ENCODE measurements at places on chromosomes 2 and 18.

GRCh38 chr2:173282795-173283545 is 71.7 kb upstream of the CDCA7 start:
- no peak for DNase-seq

DNA sequence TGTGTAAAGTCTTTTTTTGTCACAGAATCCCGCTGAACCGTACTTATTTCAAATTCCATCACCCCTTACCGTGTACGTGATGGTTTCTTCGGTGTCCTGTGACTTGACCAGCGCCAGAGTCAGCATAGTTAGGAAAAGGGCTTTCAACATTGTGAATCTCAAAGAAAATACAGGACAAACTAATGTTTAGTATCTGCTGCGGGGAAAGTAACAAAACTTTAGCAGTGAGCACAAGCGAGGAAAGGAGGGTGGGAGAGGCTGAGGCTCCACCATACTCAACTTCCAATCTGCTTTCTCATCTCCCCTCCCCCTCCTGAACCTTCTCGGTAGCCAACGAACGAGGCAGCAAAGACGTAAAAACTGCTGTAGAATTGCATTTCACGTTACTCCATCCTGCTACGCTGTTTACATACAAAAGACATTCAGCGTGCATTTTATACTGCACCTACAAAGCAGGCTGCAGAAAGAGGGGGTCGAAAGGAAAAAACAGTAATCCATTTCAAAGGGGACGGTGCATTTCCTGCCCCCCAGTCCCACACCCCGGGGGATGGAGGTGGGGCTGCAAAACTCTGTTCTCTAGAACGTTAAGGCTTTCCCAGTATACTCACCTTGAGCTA is 1.2 kb downstream of the EFEMP1 start:
- DNase-seq = no peak

- no peak for DNase-seq
These were observed 1.8 kb downstream of the GLS start for GRCh38 chr2:190882411-190882766.

DNA sequence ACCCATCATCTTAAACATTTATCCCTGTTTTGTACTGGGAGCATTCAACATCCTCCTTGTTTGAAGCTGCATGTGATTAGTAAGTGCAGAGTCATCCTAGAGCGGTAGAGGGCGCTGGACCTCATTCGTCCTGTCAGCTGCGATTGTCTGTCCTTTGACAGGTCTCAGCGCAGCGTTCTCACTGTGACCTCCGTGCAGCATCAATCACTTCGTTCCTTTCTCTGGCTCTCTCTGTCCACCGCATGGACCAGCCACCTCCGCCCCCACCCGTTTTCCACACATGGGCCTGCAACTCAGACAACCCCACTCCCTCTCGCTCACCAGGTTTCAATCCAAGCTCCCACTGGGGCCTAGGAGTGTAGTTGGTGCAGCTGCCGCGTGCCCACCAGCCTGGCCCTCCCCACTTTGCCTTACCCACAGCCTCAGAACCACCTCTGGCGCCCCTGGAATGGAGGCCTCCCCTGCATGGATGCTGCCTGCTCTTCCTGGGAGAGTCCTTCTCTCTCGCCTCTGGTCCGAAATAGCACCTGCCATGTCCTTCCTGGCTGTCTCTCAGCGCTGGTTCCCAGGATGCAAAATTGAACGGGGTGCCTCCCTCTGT is 90.5 kb downstream of the NDUFA10 start:
- DNase-seq = no peak

DNA sequence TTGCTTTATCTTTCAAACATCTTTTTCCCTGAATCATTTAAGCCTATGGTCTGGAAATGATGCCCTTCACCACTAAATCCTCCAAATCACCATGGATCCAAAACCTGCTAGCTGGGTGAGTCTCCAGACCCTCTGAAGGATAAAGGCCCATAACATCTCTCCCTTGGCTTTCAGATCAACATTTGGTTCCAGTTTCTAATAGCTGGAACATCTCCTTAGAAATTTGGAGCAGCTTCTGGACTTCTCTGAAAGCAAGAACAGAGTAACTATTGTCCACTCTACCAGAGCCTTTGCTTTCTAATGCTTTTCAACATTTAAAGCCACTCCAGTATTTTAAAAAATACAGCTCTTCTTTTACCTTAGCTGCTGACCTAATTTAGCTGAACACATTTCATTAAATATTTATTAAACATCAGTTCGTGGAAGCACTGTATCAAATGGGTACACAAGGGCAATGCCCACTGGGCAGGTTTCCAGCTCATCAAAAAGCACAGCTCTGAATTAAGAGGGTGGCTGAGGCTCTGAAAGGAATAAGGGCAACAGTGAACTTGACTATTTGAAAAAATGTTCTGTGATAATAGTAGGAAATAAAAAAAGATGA is 75.3 kb downstream of the GALNT3 start:
- DNase-seq = no peak

DNA sequence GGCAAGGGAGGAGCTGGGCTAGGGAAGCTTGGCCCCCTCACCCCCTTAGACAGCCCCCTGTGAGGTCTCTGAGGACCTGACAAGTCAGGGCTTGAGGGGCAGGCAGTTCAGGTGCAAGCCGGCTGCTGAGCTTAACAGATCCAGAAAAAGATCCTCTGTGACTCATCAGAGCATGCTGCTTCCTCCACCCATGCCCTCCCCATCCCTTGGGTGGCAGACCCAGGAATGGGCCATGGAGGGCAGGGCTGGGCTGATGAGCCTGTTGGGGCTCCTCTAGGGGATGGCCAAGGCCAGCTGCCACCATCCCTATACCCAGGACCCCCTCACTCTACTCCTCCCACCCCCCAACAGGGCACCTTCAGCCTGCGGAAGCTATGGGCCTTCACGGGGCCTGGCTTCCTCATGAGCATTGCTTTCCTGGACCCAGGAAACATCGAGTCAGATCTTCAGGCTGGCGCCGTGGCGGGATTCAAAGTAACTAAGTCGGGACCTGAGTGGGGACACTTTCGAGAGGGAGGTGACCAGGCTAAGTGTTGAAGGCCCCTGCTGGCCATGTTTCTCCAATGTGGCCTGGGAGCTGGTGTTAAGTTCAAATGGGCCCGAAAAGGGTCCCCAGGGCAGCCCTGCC is 1.9 kb downstream of the SLC11A1 start:
- DNase-seq = no peak

GRCh38 chr18:49160079-49160930 is 209.5 kb upstream of the SMAD7 start:
- DNase-seq = no peak

GRCh38 chr18:621291-622043 is 24.7 kb downstream of the CLUL1 start:
- DNase-seq = no peak

- no peak for DNase-seq
These were observed 788.4 kb upstream of the TMEFF2 start for GRCh38 chr2:192983173-192983572.

GRCh38 chr2:10557506-10558265 is 109.6 kb upstream of the ODC1 start:
- DNase-seq = no peak

GRCh38 chr2:19021721-19022120 is 336.7 kb downstream of the OSR1 start:
- no peak for DNase-seq

DNA sequence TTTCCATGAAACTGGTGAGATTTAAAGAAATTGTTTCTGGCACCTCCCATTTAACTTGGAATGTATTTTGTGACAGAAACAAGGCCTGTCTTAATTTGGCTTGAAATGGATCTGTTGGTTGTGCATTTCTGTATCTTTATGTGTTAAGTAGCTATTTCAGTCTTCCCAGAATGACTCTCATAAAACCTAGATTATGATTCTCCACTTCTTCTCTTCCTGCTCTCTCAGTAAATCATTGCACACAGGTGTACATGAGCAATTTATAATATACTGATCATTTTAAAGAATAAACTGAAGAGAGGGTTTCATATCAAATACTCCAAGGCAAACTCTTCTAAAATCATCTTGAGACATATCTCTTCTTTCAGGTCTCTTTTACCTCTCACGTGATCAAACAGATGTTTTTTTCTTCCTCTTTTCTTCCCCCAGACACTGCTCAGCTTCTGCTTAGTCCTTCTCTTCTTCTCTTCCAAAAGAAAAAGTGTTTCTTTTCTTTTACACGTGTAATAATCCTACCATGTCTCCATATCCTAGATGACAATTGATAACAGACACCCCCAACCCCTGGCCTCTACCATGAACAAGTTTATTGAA is 112.0 kb downstream of the PPP1R1C start:
- DNase-seq = no peak

DNA sequence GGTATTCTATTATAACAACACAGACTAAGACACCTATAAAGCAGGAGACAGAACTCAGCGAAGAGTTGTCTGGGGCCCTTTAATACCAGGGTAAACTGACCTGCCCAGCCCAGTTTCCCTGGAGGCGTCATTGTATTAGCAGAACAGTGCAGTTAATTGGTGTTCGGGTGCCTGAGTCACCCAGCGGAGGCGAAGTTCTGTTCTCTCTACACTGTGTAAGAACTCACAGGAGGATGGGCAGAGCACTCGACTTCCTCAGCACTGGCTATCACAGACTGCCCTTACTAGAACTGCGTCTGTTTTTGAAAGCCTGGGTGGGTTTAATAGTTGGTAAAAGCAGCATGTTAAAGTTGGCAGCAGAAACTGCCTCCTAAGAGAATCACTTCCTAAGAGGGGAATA is 106.5 kb upstream of the ATP8B1 start:
- DNase-seq = no peak

DNA sequence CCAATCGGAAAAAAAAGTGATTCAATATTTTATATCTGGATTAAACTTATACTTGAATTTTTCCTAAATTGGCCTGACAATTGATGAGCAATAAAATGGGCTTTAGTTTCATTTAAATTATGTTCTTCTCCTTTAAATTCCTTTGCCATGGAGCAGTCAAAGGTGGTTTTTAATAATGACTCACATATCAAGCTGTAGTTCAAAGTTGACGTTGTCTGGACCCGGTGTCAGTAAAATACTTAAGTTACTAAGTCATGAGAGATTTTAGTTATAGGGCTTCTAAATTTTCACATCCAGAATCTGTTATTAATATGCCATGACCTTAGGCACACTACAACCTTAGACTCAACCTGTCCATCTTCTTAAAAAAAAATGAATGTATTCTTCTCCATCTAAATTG is 62.5 kb downstream of the CDH2 start:
- no peak for DNase-seq

DNA sequence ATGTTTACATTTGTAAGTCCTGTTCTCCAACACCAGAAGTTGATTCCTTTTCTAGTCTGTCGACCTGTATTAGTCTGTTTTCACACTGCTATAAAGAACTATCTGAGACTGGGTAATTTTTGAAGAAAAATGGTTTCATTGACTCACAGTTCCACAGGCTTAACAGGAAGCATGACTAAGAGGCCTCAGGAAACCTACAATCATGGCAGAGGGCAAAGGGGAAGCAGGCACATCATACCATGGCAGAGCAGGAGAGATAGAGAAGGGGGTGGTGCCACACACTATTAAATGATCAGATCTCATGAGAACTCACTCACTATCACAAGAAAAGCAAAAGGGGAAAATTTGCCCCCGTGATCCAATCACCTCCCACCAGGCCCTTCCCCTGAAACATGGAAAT is 112.8 kb upstream of the MAP3K20 start:
- no peak for DNase-seq

DNA sequence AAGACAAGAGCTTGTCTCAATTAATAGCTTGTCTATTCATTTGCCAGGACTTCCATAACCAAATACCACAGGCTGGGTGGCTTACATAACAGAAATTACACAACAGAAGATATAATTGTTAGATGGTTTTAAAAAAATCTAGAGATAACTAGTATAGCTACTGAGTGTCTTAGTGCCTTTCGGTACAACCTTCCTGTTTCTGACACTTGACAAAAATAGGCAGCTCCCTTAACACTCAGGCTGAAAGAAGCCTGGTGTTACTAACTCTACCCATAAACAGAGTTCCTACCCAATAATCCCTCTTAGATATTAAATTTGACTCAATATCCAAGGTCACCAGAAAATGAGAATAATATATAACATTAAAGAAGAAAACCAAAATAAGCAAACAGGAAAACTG is 129.7 kb downstream of the BARD1 start:
- DNase-seq = no peak

DNA sequence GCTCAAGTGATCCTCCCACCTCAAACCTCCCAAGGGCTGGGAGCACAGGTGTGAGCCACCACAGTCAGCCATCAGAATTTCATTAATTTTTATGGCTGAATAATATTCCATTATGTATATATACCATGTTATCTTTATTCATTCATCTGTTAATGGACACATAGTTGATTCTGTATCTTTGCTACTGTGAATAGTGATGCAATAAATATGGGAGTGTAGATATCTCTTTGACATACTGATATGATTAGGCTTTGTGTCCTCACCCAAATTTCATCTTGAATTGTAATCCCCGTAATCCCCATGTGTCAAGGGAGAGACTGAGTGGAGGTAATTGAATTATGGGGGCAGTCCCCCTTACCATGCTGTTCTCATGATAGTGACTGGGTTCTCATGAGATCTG is 38.2 kb upstream of the REEP1 start:
- no peak for DNase-seq

DNA sequence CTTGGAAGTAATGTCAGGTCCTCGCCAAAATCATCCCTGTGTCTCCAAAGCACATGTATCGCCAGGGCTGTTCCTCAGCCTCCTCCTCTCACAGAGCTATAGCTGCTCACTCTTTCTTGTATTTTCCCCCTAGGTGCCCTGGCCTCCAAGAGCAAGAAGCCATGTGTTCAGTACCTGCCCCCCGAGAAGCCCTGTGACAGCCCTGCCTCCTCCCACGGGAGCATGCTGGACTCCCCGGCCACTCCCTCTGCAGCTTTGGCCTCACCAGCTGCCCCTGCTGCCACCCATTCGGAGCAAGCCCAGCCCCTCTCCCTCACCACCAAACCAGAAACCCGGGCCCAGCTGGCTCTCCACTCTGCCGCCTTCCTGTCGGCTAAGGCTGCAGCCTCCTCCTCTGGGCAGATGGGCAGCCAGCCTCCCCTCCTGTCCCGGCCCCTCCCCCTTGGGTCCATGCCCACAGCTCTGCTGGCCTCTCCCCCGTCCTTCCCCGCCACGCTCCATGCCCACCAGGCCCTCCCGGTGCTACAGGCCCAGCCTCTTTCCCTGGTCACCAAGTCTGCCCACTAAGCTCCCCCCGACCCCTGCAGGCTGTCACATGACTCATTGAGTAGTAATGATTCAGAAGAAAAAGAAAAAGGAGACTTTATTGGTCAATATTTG is 18.8 kb downstream of the TGOLN2 start:
- DNase-seq = no peak

- no peak for DNase-seq
These were observed 36.1 kb downstream of the MARCO start for GRCh38 chr2:118978064-118978463.

DNA sequence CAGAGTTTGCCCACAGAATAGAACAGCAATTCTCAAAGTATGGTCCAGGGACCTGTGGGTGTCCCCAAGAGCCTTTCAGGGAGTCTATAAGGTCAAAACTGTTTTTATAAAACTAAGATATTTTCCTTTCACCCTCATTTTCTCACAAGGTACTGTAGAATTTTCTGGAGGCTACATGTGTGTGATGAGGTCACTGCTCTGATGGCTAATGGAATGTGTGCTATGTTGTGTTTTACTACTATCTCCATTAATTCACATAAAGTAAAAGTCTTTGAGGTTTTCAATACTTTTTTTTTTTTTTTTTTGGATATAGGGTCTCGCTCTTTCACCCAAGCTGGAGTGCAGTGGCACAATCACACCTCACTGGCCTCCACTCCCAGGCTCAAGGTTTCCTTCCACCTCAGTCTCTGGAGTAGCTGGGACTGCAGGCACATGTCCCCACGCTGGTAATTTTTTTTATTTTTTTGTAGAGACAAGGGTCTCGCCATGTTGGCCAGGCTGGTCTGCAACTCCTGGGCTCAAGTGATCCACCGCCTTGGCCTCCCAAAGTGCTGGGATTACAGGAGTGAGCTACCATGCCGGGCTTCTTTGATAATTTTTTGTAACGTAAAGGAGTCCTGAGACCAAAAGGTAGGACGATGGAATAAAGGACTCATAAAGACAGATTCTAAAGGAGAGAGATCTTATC is 1.8 kb downstream of the TRABD2A start:
- DNase-seq = no peak

All from stimulated activated CD4-positive, alpha-beta T cell treated with anti-CD3 and anti-CD28 coated beads, Interleukin-15, amount 100 ng/mL, for 1 hour (primary cell).